ENCODE measurements at places on chromosomes 3 and 15. TPM values are rescaled to one million over a fixed set of nuclear protein-coding genes. Genes with fewer than 3 reads are reported as not detected.

- no peak for DNase-seq
Measured at GRCh38 chr3:39220407-39221140, 28.2 kb upstream of the XIRP1 start.

SLC22A13 gene
- total RNA-seq = not detected

MINDY2 gene
- total RNA-seq = 18.0 TPM

NECTIN3 gene
- total RNA-seq = 31.4 TPM

DNA sequence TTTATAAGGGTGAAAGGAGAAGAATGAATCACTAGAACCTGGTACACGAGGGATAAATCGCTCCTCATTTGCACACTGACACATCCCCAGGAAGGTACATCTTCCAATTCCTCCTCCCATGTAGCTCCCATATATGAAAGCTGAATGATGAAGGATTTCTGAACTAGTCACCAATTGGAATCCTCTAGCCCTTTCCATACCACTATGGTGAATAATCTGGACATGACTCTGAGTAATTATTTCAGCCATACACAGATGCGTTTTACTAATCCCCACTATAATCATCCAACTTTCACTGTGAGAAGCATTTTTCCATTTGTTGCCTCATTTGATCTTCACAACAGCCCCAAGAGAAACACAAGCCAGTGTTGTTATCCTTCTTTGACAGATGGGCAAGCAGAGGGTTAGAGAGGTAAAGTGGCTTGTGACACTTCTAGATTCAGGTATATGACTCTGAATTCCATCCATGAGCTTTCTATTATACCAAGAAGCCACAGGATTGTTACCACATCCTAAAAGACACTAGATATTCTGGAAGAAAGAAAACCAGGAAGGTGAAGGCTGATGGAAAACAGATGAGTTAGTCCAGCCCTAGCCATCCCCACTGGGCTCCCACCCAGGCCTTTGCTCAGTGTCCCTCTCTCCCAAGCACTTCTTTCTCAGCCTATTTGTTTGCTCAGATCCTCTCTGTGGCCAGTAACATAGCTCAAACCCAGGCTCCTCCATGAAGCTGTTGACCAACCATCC lies 22.2 kb upstream of the BCL6 start:
- DNase-seq = no peak

DNA sequence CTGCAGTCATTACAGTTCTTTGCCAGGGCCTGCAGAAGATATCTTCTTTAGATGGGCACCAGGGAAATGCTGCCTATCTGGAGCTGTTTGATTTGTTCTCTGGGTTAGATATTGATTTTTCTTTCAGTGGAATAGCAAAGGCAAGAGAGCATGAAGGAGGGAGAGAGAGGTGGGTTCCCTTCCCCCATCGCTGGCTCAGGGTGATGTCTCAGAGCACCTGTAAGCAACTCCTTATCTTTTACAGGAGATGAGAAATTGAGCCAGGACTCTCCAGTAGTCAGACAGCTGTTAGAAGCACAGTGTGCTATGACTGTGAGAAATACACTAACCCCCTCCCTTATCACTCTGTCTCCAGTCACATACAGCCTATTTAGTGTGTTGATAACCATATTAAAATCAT lies 89.3 kb upstream of the SLC24A5 start:
- no peak for DNase-seq

- DNase-seq = no peak
Measured at GRCh38 chr15:41897363-41897799, 3.5 kb upstream of the SPTBN5 start.

DNA sequence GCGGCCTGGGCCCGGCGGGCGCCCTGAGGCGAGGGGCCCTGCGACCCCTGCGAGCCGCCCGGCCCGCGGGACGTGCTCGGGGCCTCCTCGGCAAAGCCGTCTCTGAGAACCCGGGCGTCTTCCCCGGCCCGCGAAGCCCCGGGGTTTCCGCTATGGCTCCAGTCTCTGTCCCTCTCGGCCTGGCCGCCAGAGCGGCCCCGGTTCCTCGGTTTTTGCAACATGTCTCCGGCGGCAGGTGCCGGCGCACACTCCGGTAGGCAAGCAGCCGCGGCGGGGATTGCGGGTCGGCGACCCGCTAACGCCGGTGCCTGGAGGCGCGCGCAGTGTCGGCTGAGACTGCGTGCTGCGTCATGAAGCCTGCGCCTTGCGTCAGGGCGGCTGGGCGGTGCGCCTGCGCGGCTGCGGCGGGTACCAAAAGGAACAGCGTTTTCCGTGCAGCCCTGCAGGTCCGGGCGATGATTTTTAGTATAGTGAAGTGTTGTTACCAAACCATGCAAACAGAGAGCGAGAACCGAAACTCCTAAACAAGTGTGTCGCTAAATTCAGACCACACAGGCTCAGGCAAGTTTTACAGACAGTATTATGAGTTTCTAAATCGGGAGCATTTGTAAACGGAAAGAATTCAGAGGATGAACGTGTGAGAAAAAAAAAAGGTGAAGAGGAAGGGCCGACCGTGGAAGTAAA lies at the start of gene NSMCE3:
Gene NSMCE3, minus strand, starts transcription at position 338 of the 684 bp plus-strand sequence. Its CDS starts 117 bp downstream, at position 221.
- peak; percentile 96 for DNase-seq

AADACL2 gene
- total RNA-seq = not detected

GRCh38 chr15:22845289-22845900 lies 6.9 kb downstream of the NIPA2 start:
- DNase-seq = no peak

IMPG2 gene
- total RNA-seq = 1.4 TPM

RPUSD3 gene
- 49.2 TPM for total RNA-seq

DNA sequence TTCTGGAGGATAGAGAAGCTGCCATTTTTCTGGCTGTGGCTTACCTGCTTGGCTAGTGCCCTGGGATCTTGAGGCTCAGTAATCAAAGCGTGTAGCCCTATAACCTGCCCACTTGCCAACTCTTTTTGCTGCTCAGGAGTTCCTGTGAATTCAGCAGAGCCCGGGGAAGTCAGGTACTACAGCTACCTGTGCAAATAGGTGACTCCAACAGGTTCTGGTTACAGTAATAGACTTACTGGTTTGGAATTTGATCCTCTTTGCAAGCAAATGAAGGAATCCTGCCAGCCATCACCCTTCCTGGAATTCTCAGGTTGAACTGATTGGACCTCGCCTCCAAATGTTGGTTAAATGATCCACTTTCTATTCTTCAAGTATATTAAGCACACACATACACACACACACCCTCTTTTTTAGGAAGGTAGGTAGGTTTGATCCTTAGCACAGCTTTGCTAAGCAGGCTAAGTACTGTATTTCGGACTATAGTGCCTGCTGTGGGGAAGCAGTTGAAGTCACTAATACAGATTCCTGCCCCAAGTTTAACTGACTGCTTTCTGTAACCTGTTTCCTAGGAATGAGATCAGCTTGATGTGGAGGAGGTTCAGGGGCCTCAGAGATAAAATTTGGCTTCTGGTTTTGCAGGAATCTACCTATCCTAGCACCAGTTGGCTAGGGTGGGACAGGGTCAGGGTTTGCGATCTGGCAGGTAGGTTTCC lies 2.3 kb downstream of the PPCDC start:
- DNase-seq = no peak

DNA sequence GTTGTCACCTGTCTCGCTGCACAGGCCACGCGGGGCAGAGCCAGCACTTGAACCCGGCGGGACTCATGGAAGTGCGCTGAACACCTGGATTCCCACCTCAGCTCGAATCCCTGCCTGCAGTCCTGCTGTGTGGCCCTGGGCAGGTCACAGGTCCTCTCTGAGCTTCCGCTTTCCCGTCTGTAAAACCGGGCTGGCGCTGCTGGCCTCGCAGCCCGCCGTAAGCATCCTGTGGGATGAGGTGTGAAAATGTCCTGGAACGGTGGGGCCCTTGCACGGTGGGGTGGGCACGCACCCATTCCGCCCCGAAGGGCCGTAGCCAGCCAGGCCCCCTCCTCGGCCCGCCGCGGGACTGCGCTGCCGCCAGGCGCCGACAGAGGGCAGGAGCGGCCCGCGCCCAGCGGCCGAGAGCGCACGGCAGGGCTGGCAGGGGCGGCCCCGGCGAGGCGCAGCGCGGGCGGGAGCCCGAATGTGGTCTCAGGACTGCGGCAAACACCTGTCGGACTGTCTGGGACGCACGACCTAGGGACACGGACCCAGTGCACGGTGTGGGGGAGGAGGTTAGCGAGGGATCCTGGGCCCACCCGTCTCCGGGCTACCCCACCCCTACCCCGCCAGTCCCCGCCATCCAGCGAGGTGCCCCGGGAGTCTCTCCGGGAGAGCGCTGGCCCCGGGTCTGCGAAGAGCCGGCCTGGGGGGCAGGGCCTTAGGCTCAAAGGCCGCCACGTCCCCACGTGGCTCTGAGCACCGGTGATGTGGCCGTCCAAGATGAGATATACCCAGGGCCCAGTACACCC lies 40.4 kb downstream of the DNAJB8 start:
- no peak for DNase-seq

DNA sequence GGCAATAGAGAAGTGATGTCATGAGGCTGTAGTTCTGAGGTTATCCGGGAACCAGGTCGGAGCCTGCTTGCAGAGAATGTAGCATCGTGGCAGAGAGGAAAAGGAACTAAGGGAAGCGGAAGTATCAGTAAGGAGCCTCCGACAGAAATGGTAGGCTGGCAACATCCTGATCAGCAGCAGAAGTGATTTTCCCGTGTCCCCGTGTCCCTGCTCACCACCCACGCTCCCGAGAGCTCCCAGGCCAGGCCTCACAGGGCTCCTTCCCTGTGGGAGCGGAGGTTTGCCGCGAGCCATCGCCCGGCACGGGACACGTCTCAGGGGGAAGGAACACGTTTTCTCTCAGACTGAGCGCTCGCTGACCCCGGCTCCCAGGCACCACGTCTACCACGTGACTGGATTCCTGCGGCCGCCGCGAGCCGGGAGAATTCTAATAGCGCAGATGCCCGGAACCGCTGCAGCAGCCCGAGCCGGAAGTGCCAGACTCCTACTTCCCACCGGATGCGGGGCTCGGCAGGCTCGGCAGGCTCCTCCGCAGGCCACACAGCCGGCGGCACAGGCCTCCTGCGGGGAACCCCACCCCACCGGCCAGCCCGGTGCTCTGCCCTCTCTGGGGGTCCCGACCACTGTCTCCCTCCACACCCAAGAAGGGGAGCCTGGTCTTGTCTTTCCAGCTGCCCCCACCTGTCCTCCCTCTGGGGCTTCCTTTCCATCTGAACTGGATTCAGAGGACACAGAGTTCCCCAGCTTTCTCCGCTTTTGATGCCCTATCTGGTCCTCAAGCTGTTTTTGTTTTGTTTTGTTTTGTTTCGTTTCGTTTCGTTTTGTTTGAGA lies 99.3 kb downstream of the BDH1 start:
- DNase-seq = peak; percentile 95

GRCh38 chr3:128360705-128361271 lies 105.9 kb downstream of the DNAJB8 start:
- no peak for DNase-seq

LYZL4 gene
- not detected for total RNA-seq

C3orf49 gene
- total RNA-seq = not detected

GRCh38 chr15:32105258-32106241 lies 75.2 kb downstream of the CHRNA7 start:
- DNase-seq = no peak

CHRM5 gene
- not detected for total RNA-seq

SUSD5 gene
- 1.3 TPM for total RNA-seq

- no peak for DNase-seq
Measured at GRCh38 chr3:113730550-113730949, 15.5 kb downstream of the NAA50 start.

DNA sequence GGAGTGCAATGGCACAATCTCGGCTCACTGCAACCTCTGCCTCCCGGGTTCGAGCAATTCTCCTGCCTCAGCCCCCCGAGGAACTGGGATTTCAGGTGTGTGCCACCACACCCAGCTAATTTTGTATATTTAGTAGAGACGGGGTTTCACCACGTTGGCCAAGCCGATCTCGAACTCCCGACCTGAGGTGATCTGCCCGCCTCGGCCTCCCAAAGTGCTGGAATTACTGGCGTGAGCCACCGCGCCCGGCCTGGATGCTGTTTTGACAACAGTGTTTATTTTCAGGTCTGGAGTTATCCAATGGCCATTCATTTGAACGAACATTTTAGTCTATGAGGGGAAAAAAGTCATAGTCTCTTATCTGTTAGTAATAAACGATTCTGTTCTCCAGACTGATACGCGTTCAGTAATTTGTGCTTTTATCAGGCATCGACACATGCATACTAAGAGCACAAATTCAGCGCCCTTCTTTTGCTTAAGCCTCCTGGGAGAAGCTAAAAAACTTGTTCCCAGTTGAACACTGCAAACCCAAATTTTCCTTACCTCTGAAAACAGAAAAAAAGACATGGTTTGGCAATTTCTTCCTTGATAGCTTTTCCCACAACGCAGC lies 1.3 kb downstream of the B3GALNT1 start:
- no peak for DNase-seq

DNA sequence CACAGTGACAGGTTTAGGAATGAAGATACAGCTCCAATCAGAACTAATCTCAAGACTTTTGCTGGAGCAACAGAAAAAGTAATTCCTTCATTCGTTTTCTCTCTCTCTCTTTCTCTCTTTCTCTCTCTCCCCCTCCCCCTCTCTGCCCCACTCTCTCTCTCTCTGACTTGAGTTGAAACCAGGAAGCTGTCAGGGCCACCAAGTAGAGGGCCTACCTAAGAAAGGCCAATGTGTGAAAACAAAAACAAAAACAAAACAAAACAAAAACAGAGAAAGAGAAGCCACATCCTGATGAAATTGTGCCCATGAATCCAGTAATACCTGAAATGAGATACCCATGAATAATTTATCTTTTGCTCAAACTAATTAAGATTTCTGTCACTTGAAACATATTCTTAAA lies 72.9 kb downstream of the ATP8B4 start:
- DNase-seq = no peak

SEMA7A gene
- total RNA-seq = 0.66 TPM

GP5 gene
- not detected for total RNA-seq

DNA sequence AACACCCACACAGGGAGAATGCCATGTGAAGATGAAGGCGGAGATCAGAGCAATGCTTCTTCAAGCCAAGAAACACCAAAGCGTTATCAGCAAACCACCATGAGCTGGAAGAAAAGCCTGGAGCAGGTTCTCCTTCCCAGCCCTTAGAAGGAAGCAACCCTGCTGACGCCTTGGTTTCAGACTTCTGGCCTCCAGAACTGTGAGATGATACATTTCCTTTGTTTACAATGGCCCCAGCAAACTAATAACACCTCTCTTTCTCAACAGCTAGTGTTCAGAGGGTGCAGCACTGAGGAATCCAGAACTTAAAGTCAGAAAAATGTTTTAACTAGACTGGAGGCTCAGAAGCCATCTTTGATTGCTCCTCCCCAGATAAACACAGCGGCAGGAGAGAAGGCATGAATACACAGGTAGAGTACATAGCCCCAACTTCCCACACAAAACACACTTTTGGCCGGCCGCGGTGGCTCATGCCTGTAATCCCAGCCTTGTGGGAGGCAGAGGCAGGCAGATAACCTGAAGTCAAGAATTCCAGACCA lies 132.4 kb upstream of the LPP start:
- no peak for DNase-seq

GRCh38 chr3:101940521-101941317 lies 91.4 kb downstream of the NFKBIZ start:
- peak; percentile 76 for DNase-seq

SPSB4 gene
- 1.4 TPM for total RNA-seq

DNA sequence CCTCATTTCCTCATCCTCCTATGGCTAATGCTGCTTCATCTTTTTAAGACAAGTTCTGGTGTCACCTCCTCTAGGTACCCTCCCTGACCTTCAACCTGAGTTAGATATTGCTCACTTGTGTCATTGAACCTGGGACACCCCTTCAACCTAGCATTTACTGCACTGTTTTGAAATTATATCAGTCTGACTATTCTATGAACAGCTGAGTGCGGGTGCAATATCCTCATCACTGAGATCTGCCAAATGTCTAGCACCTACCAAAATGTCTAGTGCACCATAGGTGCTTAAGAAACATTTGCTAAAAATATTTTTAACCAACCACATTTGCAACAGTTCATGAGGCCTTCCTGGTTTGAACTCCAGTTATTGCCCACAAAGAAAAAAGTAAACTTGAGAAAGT lies 34.5 kb downstream of the RETNLB start:
- no peak for DNase-seq
